Natural killer cell (primary cell): ENCODE measurements at places on chromosomes 5 and 9.

- DNase-seq, result no peak
Measured at GRCh38 chr5:109865637-109866036, 175.9 kb downstream of the MAN2A1 start.

- DNase-seq, result no peak
Measured at GRCh38 chr9:27453860-27454553, 70.1 kb upstream of the IFNK start.

DNA sequence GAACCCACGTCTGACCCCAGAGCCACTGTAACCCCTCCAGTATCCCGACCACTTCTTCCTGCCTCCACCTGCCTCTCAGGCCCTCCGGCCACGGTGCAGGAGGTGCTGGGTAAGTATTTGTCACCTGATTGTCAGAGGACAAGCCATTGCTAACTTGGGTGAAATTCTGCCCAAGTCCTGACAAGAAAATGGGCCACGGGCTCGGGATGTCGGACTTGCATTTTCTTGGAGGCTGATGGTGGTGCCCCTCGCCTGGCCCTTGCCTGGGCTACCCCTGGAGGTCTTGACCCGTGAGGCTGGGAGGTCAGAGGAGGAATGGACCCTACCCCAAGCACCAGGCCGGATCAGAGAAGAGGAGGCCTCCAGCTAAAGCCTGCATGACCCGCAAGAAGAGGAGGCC lies 149.7 kb upstream of the COL5A1 start:
- no peak for DNase-seq

DNA sequence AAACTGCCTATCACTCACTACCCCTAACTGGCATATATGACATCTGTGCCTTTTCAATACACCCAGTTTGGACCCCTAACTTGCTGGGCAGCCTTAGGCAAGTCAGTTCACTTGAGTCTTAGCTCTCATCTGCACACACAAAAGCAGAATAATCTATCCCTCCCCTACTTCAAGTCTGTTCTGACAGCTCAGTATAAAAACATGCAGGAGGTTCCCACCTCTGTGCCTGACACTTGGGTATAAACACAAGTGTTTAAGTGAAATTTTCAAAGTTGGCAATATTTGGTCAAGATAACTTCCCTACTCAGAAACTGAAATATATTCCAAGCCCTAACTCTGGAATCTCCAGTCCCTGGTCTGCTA lies 12.6 kb downstream of the HNRNPH1 start:
- no peak for DNase-seq

DNA sequence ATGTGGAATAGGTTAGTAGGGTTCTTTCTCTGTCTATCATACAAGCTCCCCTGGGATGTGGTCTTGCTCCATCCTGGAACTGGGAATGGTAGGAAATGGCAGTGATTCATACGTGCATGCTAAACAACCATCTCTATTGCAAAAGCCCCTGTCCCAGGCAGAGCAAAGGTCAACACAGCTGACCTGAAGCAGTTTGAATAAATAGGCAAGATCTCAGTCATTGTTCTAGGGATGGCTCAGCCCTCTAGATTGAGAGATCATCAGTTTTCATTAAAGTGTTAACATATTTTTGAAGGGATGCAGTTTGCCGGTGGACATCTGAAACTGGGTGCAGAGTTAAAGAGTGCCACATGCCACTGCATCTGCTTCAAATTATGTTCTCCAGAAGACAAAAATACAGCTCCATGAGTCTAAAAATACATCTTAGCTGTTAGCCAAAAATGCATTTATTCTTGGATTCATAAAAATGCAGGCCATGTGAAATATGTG lies 224.1 kb downstream of the ESM1 start:
- no peak for DNase-seq

GRCh38 chr5:178365501-178366440 lies 133.2 kb upstream of the PHYKPL start:
- no peak for DNase-seq

DNA sequence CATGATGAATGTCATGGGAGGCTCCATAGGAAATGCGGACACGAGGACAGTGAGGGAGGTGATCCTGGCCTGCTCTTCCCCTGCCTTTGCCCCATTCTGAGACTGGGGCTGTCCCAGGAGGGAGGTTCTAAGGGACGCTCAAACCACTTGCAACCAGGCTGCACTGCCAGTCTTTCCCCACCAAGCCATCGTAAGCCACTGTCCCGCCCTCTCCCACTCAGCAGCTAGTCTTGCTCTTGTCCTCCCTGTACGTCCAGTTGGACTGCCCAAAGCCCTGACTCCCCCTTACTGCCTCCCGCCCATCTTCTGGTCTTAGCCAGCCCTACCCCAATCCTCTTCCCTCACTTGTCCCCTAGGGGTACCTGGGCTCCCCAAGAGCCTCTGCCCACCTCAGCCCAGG lies 115.7 kb downstream of the FSTL4 start:
- no peak for DNase-seq

DNA sequence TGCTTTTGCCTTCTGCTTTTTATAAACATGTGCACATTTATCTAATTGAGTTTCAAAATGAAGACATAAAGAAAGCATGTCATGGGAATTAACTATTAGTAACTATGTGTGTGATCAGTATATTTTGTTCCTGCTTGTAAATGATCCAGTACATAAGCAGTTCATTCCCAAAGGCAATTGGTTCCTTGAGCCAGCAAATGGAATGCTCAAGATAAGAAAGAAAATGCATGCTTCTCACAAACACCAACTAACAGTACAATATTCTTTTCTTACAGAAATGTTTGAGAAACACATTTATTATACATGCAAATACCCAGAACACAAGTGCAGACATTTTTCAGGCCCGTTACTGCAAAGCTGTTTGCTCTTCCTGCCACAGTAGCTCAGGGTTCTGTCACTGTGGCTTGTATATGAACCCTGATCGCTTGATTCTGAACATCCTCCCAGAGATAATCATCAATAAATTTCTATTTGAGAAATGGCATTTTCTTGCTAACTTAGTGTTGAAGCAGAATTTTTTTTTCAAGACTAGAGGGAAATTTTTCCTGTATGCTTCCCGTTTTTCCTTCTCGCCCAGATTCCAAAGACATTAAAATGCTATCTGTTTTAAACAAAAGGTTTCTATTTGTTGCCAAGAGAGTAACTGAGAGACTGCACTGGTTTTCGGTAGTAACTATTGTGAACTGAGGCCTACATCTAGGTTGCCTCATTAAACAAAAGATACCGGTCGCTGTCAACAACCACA lies 1.9 kb downstream of the GNAQ start:
- DNase-seq, result no peak
